Vagina (tissue), 2 donors: ENCODE measurements at places on chromosomes 4 and X. TPM values are rescaled to one million over a fixed set of nuclear protein-coding genes. Genes with fewer than 3 reads are reported as not detected.

USP17L17 gene
- not detected for total RNA-seq

GPR143 gene
- total RNA-seq, result not detected

- H3K27me3 ChIP-seq, result no peaks in the 10 kb centered on the region
- H3K4me3 ChIP-seq, result no peak overlapping the region
- H3K36me3 ChIP-seq, result no peaks in the 10 kb centered on the region
- no peak for DNase-seq
Observed at GRCh38 chrX:149283853-149284252, 221.3 kb downstream of the IDS start.

GRCh38 chr4:15652841-15653240 lies 2.3 kb downstream of the FBXL5 start:
- H3K27ac ChIP-seq, result peak overlapping the region; percentile 99
- H3K36me3 ChIP-seq, result no peaks in the 10 kb centered on the region
- H3K4me3 ChIP-seq, result peak overlapping the region; percentile 79
- no peaks in the 10 kb centered on the region for H3K27me3 ChIP-seq
- H3K4me1 ChIP-seq, result peaks cover 61% of the 10 kb centered on the region

DNA sequence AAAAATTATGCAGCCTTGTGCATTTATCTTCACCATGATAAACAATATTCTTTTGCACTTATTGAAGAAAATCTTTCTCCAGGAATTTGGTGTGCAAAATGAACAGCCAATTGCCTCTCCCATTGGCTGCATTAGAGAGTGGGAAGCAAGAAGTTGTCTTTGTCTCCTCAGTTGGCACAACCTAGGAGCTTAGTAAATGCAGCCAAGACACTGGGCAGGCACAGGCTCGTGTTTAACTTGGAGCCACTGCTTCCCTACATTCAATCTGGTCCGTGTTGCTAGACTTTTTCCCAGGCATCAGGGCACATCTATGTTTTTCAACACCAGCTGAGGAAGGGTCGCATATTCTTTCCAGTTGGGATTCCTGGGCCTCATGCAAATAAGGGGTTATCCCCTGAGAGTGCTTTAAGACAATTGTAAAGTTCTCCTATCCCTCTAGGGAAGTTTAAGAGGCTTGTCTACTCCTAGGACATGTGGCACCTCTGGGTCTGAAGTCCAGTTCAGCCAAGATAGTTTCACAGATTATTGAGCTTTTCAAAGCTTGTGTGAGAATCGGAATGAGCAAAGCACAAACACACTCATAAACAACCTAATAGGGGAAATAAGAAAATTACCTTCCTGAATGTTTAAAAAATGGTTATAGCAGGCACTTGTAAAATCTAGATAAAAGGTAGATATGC lies 31.8 kb upstream of the SRD5A3 start:
- no peak overlapping the region for H3K4me3 ChIP-seq
- H3K27me3 ChIP-seq, result no peaks in the 10 kb centered on the region
- no peak for DNase-seq
- no peaks in the 10 kb centered on the region for H3K36me3 ChIP-seq
- no peak overlapping the region for H3K27ac ChIP-seq
- peaks cover 10% of the 10 kb centered on the region for H3K4me1 ChIP-seq

GRCh38 chr4:140096921-140097320 lies 57.1 kb downstream of the MAML3 start:
- no peak for DNase-seq
- no peak overlapping the region for H3K4me3 ChIP-seq
- H3K4me1 ChIP-seq, result peaks cover 74% of the 10 kb centered on the region
- H3K27ac ChIP-seq, result peak overlapping the region; percentile 35
- no peaks in the 10 kb centered on the region for H3K36me3 ChIP-seq

DNA sequence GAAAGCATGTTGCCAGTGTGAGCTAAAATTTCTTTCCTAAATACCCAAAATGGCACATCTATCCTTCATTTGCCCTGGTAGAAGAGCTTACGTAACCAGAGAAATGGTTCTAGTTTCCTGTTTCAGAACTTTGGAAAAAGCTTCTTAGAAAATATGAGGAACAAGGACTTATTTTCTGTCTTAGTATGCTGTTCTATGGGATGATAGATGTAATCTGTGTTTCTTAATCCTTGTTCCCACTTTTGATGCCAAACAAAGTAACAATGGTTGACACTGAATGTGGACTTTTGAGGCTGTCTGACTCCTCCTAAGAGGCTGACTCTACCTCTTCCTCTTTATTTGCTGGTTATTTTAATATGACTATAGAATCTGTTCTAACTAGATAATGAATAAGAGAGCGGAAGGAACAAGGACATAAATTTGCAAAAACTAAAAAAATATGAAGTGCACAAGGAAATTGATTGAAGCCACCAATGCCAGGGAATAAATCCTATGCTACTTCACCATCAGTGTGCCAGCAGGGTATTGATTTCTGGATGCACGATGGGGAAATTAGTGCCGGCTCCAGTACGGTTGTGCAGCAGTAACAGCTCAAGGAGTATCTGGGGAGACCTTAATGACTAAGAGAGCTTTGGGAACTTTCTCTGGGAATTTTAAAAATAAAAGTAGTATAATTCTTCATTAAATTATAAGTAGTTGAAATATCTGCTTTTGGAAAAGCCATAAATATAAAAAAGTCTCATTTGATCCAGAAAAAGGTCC lies 39.4 kb upstream of the TET2 start:
- peaks cover 7% of the 10 kb centered on the region for H3K4me1 ChIP-seq
- no peak for DNase-seq
- H3K4me3 ChIP-seq, result no peak overlapping the region
- H3K27me3 ChIP-seq, result no peaks in the 10 kb centered on the region
- H3K36me3 ChIP-seq, result no peaks in the 10 kb centered on the region

DNA sequence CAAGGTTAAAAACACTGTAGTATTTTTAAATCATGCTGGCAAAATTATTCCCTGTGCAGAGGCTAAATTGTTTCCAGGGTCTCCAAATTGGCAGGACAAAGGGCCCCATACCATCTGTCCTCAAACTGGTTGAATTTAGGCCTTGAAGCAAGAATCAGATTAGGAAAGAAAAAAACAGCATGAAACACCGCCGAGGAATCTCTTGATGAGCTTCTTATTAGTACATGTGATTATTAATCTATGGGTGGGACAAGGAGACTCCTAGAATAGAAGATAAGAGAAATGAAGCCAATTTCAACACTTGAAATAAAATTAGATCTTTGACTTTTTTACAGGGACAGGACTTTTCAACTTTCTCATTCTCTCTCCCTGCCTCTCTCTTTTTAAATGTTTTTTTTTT lies 7.1 kb upstream of the CLNK start:
- DNase-seq, result no peak
- H3K4me3 ChIP-seq, result no peak overlapping the region
- no peaks in the 10 kb centered on the region for H3K4me1 ChIP-seq
- H3K27me3 ChIP-seq, result no peaks in the 10 kb centered on the region
- no peak overlapping the region for H3K27ac ChIP-seq
